ENCODE measurements at places on chromosomes 4 and X. TPM values are rescaled to one million over a fixed set of nuclear protein-coding genes. Genes with fewer than 3 reads are reported as not detected.

GRCh38 chrX:115560978-115561604, at the start of gene PLS3:
Gene PLS3, plus strand, starts transcription at chrX:115561174. Its CDS starts 49,077 bp downstream, at chrX:115610251.
- peak; percentile 28 for ATAC-seq

- no peak for ATAC-seq
Measured at GRCh38 chrX:9414416-9414815, 50.4 kb upstream of the TBL1X start.

DNA sequence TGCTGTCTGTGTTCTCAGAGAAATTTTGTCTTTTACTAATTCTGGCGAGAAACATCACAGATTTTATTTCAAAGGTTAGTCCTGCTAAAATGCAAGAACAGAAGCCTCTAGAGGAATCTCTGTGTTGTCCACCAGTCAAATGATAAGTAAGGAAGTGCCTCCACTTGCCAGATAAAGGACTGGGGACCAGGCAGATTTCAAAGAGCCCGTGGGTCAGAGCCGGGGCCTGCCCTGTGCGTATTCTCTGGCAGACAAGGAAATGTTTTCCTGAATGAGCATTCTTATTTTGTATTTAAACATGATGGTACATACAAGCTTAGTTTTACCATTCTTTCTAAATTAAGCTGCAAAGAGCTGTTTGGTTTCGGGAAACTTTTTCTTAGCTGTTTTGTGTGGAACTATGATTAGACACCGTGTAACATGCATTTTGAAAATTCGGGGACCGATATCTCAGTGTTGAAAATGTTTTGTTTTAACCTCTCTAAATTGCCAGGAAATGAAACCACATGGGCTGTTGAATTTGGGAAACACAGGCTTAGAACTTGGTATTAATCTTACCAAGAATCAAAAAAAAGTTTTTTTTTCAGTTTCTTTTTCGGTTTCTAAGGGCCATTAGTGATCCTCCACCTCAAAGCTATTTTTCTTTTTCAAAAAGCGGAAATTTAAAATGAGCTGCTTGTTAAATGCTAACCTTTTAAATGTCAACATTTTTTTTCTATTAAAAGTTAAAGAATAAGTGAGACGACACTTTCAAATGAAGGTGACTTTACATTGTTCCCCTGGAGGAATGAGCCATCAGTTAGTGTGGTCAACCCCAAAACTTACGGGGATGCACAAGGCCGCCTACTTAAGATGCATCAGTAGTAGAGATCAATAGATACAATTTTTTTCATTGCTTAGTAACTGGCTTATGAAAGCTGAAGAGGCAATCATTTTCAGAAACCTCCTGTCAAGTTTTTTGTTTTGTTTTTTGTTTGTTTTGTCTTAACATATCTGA, 89.6 kb upstream of the MTM1 start:
- peak; percentile 74 for ATAC-seq

GRCh38 chr4:127783026-127783769, 1.1 kb downstream of the HSPA4L start:
- ATAC-seq: peak; percentile 55

DNA sequence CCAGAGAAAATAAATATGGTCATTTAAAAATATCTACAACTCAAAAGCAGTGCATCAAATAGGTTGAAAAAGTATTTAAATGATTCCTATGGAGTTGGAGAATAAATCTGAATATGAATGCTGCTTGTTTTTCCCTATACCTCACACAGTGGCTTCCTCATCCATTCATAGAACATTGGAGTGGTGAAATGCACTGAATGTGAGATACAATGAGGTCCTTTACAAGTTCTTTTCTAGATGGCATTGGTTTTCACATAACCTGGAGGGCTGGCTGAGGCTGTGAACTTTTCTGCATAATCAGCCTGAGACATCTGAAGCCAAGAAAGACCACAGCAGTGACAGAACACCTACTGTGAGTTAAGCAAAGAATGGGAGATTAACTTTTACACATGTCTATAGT, 279.1 kb upstream of the NRK start:
- ATAC-seq: no peak

GRCh38 chr4:105137121-105137875, 9.4 kb upstream of the TET2 start:
- ATAC-seq: peak; percentile 89

GRCh38 chrX:118990512-118991227, 16.3 kb downstream of the LONRF3 start:
- ATAC-seq: no peak

DNA sequence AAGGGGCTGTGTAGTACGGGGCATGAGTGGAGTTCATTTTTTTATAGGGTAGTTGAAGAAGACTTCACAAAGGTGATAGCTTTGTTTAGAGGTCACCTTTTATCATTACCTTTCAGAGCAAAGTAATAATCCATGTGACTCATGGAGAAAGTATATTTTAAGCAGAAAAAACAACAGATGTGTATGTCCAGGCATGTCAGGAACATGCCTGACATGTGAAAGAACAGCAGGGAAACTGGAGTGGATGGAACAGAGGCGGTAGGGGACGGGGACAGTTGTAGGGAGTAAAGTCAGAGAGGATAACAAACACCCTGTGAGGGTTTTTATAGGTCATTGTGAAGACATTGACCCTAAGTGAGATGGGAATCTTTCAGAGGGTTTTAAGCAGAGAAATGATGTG, 107.6 kb downstream of the USP9X start:
- no peak for ATAC-seq

DNA sequence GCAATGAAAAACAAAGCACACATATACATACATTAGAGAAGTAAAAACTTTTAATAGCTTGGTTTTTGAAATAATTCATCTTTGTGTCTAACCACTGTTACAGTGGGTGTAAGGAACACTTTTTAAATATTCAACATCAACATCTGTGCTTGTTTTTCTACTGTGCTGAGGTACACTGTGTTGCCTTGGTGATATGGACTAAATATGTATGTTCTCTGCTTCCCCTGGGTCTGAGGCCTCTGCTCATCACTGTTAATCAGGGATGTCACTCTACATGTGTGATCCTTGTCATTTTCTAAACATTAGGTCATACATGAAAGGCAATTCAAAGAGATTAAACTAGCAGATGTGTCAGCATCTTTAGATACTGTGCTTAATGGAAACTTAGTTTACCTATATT, 10.9 kb downstream of the MCTS1 start:
- ATAC-seq: no peak

DNA sequence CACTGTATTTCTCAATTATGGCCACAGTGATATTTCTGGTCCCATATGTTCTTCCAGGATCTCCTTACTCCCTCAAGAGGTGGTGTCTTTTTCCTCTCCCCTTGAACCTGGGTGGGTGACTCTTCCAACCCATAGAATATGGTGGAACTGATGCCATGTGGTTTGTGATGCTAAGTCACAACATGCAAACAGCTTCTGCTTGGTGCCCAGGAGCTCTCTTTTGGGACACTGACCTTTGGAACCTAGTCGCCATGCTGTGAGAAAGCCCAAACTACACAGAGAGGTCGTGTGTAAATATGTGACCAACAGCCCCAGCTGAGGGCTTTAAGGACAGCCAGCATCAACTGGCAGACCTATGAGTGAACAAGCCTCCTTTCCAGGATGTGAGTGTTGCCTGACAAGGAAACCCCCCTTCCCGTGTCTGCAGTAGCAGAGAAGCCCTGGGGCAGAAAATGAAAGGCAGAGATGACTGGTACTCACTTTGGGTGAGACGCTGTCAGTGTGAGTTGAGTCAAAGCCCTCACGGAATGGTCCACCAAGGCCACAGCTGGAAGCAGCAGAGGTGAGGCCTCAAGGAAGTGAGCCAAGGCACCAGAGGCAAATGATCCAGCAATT, 223.4 kb downstream of the BCOR start:
- ATAC-seq: peak; percentile 86

The SGMS2 gene
- total RNA-seq: 0.19 TPM

The GRIA2 gene
- total RNA-seq: not detected

The PPP2R2C gene
- not detected for total RNA-seq

The MSX1 gene
- total RNA-seq: not detected

The FAM9B gene
- total RNA-seq: not detected

The CT47B1 gene
- total RNA-seq: not detected

The CSAG1 gene
- total RNA-seq: not detected
